HFFc6 (cell line): ENCODE measurements at places on chromosomes 3 and 15. TPM values are rescaled to one million over a fixed set of nuclear protein-coding genes. Genes with fewer than 3 reads are reported as not detected.

The CADM2 gene
- not detected in 2 replicates for total RNA-seq

The CLSTN2 gene
- total RNA-seq, result not detected in 2 replicates

DNA sequence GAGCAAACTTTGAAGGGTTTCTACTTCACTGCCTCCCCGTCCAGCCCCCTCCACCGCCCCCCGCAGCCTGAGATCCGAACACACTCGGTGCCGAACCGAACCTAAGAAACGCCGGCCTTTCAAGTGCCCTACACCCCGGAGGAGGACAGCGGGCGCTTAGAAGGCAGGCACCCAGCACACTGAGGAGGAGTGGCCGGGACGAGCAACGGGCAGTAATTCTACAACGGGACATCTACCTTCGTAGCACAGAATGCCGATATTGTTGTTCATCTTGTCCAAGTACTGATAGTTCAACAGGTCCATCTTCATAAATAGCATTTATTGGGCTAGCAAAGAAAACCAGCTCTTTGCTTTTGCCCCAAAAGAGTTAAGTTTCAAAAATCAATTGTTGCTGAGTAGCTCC, 513 bp downstream of the VGLL4 start:
- H3K36me3 ChIP-seq, result peaks cover 40% of the 10 kb centered on the region
- peak overlapping the region; percentile 100 for H3K4me3 ChIP-seq
- H3K4me1 ChIP-seq, result peaks cover 45% of the 10 kb centered on the region

The IGSF11 gene
- total RNA-seq, result not detected in 2 replicates

The LRRC31 gene
- not detected in 3 replicates for total RNA-seq

DNA sequence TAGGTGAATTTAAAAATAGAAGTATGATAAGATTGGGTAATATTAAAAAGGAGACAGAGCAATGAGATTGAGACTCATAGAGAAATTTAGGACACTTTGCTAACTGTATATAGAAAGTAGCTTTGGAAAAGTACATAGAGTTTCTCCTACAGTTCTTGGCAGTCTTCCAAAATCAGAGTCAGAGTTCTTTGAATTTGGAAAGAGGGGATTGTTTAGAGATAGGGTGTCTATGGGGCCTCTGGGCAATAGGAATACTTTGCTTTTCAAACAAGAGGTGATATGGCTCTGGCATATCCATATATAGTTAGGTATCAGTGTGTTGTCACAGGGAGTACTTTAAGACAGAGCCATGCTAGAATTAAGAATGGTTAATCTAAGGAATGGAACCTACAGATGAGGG, 477.1 kb upstream of the KCNMB2 start:
- no peak overlapping the region for H3K4me3 ChIP-seq
- H3K27me3 ChIP-seq, result no peaks in the 10 kb centered on the region; the same call in 1 of the 2 replicates
- H3K27ac ChIP-seq, result no peak overlapping the region
- no peaks in the 10 kb centered on the region; the same call in 1 of the 2 replicates for H3K4me1 ChIP-seq
- H3K36me3 ChIP-seq, result no peaks in the 10 kb centered on the region

The MME gene
- total RNA-seq, result 50.3 and 71.4 TPM in 2 replicates

The OR4M2 gene
- total RNA-seq, result not detected in 3 replicates

The UBAP1L gene
- 0.72 to 0.94 TPM (median 0.80 TPM) in 3 replicates for total RNA-seq

GRCh38 chr3:115626006-115626409, 2.7 kb downstream of the GAP43 start:
- no peaks in the 10 kb centered on the region for H3K36me3 ChIP-seq
- DNase-seq, result no peak
- H3K4me3 ChIP-seq, result no peak overlapping the region
- peaks cover 12% of the 10 kb centered on the region for H3K4me1 ChIP-seq

DNA sequence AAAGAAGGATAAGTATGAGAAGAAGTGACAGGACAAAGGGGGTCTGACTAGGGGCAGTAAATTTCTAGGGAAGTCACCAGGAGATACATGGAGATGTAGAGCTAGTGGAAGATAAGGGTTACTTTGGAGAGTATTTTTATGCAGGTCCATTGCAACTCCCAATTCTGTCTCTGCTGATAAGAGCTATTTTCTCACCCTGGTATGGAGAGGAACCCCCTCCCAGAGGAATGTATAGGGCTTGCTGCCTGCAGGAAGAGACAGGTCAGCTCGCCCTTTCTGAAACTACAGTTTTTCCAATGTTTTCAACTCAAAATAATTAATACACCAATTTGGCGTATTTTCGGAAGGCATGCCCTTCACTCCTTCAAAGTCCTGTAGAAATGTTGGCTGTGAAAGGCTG, 11.4 kb upstream of the CORO2B start:
- no peak overlapping the region for H3K27ac ChIP-seq
- H3K36me3 ChIP-seq, result no peaks in the 10 kb centered on the region
- no peak for DNase-seq
- H3K27me3 ChIP-seq, result peaks cover 8% of the 10 kb centered on the region

DNA sequence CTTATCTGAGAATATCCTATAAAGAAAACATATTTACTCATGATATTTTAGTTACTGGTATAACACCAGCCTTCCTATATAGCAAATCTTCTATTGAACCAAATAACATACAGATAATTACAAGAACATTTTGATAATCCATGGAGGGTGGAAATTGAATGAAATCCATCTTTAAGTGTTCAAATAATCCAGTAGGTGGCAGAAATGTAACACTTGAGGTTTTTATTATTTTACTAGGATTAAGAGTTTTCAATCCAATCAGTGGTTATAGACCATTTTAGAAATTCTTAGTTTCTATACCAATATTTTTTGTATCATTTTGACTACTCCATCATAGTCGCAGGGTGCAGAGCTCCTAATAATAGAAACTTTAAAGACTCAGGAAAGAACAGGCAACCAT, 101.9 kb upstream of the KCNH8 start:
- no peaks in the 10 kb centered on the region for H3K27me3 ChIP-seq
- H3K4me1 ChIP-seq, result no peaks in the 10 kb centered on the region
- H3K27ac ChIP-seq, result no peak overlapping the region
- H3K36me3 ChIP-seq, result no peaks in the 10 kb centered on the region

DNA sequence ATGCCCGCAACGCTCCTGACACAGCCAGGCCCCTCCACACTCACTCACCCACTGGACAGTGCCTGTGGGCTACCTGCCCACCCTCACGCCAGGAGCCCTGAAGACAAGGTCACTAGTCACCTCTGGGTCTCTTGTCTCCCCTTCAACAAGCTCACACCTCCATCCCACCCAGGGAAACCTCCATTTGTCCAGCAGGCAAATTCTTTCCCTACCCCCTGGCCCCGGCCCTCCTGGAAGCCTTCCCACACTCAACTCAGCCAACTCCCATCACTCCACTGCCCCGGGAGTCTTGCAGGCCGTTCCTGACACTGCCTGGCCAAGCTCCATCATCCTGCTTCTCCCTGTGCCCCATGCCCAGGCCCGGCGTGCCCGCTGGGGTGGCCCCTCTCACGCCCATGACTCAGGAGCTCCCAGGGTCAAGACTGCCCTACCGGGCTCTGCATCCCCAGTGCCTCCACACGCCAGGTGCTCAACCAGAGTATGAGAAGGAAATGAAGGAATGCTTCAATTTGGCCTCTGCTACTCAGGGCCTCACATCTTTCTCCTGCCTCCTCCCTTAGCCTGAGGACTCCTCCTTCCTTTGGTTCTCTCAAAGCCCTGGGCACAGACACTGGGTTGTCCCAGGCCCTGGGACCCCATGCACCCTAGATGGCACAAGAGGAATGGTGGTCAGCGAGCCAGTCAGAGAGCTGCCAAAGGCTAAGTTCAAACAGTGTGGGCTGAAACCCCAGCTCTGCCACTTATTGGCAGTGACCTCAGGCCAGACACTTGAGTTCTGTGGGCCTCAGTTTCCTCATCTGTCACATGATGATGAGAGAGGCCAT, 88.6 kb downstream of the SEC22A start:
- peaks cover 45% of the 10 kb centered on the region for H3K27me3 ChIP-seq
- no peak overlapping the region for H3K27ac ChIP-seq
- no peaks in the 10 kb centered on the region; the same call in 1 of the 2 replicates for H3K36me3 ChIP-seq
- H3K4me3 ChIP-seq, result no peak overlapping the region
- DNase-seq, result no peak

GRCh38 chr3:126557761-126558160, 971 bp downstream of the C3orf22 start:
- no peak for DNase-seq
- H3K27me3 ChIP-seq, result peaks cover 21% of the 10 kb centered on the region
- H3K27ac ChIP-seq, result no peak overlapping the region
- no peak overlapping the region for H3K4me3 ChIP-seq
- no peaks in the 10 kb centered on the region for H3K36me3 ChIP-seq
- H3K4me1 ChIP-seq, result no peaks in the 10 kb centered on the region

GRCh38 chr3:13575459-13576061, 26.6 kb downstream of the FBLN2 start:
- H3K4me3 ChIP-seq, result no peak overlapping the region
- H3K27ac ChIP-seq, result no peak overlapping the region
- no peak for DNase-seq
- H3K36me3 ChIP-seq, result no peaks in the 10 kb centered on the region
- H3K27me3 ChIP-seq, result no peaks in the 10 kb centered on the region; the same call in 1 of the 2 replicates

The CP gene
- total RNA-seq, result not detected in 3 replicates

- H3K4me3 ChIP-seq, result no peak overlapping the region
- H3K27ac ChIP-seq, result no peak overlapping the region
- no peak for DNase-seq
- H3K27me3 ChIP-seq, result peaks cover under 1% of the 10 kb centered on the region; the same call in 1 of the 2 replicates
- H3K36me3 ChIP-seq, result peaks cover 4% of the 10 kb centered on the region; the same call in 1 of the 2 replicates
- H3K4me1 ChIP-seq, result peaks cover 26% of the 10 kb centered on the region
Measured at GRCh38 chr3:73781541-73781940, 156.8 kb upstream of the PDZRN3 start.

- peaks cover 81% of the 10 kb centered on the region for H3K4me1 ChIP-seq
- no peaks in the 10 kb centered on the region for H3K27me3 ChIP-seq
- H3K4me3 ChIP-seq, result no peak overlapping the region
- peak; percentile 76 for DNase-seq
Measured at GRCh38 chr15:48861813-48862431, 16.0 kb upstream of the EID1 start.

GRCh38 chr3:33391255-33391995, 48.8 kb downstream of the UBP1 start:
- H3K4me3 ChIP-seq, result peak overlapping the region; percentile 15; the same call in 1 of the 2 replicates
- peaks cover 67% of the 10 kb centered on the region for H3K36me3 ChIP-seq
- peaks cover 79% of the 10 kb centered on the region for H3K4me1 ChIP-seq
- no peak for DNase-seq

GRCh38 chr3:190192087-190192486, 71.4 kb upstream of the P3H2 start:
- H3K4me1 ChIP-seq, result peaks cover 33% of the 10 kb centered on the region
- H3K36me3 ChIP-seq, result no peaks in the 10 kb centered on the region
- 0 out of 2 replicates have a peak overlapping the region, but pooled peaks have one; percentile 39 for H3K27ac ChIP-seq
- no peaks in the 10 kb centered on the region for H3K27me3 ChIP-seq

GRCh38 chr15:50415752-50416404, 8.3 kb upstream of the USP8 start:
- peak; percentile 30 for DNase-seq
- no peaks in the 10 kb centered on the region for H3K4me1 ChIP-seq
- H3K36me3 ChIP-seq, result no peaks in the 10 kb centered on the region
- H3K27ac ChIP-seq, result no peak overlapping the region
- H3K27me3 ChIP-seq, result 0 out of 2 replicates have a peak, but pooled peaks cover 4% of the 10 kb centered on the region

The GHSR gene
- total RNA-seq, result not detected in 3 replicates

- H3K4me1 ChIP-seq, result peaks cover 7% of the 10 kb centered on the region
- no peak overlapping the region for H3K4me3 ChIP-seq
- DNase-seq, result no peak
- no peaks in the 10 kb centered on the region for H3K27me3 ChIP-seq
Measured at GRCh38 chr15:67792250-67792942, 32.9 kb upstream of the SKOR1 start.

DNA sequence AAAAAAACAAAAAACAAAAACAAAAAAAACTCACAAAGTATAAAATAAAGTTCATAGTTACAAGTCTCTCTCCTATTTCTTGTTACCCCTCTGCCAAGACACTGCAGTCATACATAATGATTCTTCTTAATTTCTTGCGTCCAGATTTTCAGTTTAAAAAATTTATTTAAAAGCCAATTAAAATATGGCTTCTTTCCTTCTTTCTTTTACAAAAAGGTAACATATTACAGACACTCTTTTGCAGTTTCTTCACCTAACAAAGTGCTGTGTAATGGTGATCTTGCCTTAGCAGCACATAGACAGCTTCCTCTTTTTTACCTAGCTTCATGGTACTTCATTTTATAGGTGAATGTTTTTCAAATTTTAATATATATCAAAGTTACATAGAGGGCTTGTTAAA, 136.1 kb upstream of the SGO1 start:
- no peaks in the 10 kb centered on the region for H3K27me3 ChIP-seq
- no peaks in the 10 kb centered on the region; the same call in 1 of the 2 replicates for H3K4me1 ChIP-seq
- DNase-seq, result no peak
- H3K36me3 ChIP-seq, result no peaks in the 10 kb centered on the region
- no peak overlapping the region for H3K27ac ChIP-seq

- peaks cover 31% of the 10 kb centered on the region for H3K4me1 ChIP-seq
- H3K27ac ChIP-seq, result no peak overlapping the region
- no peak overlapping the region for H3K4me3 ChIP-seq
- H3K27me3 ChIP-seq, result peaks cover 17% of the 10 kb centered on the region
Measured at GRCh38 chr15:76321171-76321570, 9.9 kb upstream of the ETFA start.

DNA sequence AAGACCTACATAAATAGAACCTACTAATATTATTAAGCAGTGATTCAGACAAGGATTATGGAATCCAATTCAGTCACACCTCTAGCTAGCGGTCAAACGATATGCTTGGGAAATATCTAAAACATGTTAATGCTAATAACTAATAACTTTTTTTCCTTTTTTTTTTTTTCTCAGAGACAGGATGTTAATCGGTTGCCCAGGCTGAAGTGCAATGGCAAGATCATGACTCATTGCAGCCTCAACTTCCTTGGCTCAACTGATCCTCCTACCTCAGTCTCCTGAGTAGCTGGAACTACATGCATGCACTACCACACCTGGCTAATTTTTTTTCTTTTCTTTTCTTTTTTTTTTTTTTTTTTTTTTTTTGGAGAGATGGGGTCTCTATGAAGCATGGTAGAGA, 124.1 kb downstream of the NR2E3 start:
- no peaks in the 10 kb centered on the region for H3K27me3 ChIP-seq
- H3K27ac ChIP-seq, result no peak overlapping the region
- no peak overlapping the region for H3K4me3 ChIP-seq
- H3K4me1 ChIP-seq, result no peaks in the 10 kb centered on the region
- peaks cover 56% of the 10 kb centered on the region for H3K36me3 ChIP-seq

DNA sequence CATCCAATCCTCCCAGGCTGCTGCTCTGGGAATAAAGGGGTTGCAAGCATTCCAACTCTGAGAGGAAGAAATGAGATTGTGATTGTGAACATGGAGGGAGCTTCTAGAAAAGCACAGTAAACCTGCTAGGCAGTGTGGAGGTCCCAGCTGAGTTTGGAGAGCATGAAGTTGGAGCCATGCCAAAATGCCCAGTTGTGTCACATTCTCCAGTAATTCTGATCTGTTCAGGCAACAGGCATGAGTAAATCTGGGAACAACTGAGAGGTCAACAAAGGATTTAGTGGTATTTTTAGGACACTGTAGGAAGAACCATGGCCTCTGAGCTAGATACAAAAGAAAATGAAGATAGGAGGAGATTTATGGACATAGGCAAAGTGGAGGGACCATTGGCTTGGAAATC, 74.7 kb downstream of the CYP19A1 start:
- no peak overlapping the region for H3K4me3 ChIP-seq
- peaks cover 25% of the 10 kb centered on the region for H3K4me1 ChIP-seq
- peaks cover 9% of the 10 kb centered on the region for H3K27me3 ChIP-seq
- H3K27ac ChIP-seq, result no peak overlapping the region

DNA sequence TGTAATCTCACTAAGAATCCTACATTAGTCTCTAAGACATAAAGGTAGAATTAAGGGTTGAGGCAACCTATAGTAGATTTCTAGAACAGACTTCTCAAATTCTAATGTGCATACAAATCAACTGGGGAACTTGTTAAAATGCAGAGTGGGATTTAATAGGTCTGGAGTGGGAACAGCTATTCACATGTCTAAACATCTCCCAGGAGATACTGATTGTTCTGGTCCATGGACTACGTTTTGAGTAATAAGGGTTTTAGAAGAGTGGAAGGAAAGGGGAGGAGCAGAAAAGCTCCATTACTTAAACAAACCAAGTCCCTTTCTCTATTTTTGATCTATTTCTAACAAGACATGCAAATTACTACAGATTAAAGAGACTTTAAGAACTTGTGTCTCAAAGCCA, 524.8 kb downstream of the TUSC7 start:
- no peaks in the 10 kb centered on the region for H3K4me1 ChIP-seq
- no peaks in the 10 kb centered on the region for H3K27me3 ChIP-seq
- H3K36me3 ChIP-seq, result no peaks in the 10 kb centered on the region
